ENCODE measurements at places on chromosomes 16 and 17. TPM values are rescaled to one million over a fixed set of nuclear protein-coding genes. Genes with fewer than 3 reads are reported as not detected.

DNAAF8 gene
- polyA plus RNA-seq = 0.35 TPM

HSD11B2 gene
- not detected for polyA plus RNA-seq

TUBB3 gene
- polyA plus RNA-seq = not detected

C17orf50 gene
- not detected for polyA plus RNA-seq

C17orf107 gene
- 2.0 TPM for polyA plus RNA-seq
